ENCODE measurements at places on chromosomes 16 and 17.

- H3K27me3 ChIP-seq = peaks cover 24% of the 10 kb centered on the region
- H3K4me3 ChIP-seq = no peak overlapping the region
- DNase-seq = no peak
- H3K4me1 ChIP-seq = peaks cover 31% of the 10 kb centered on the region
- H3K36me3 ChIP-seq = no peaks in the 10 kb centered on the region
- no peak overlapping the region for H3K27ac ChIP-seq
These were observed 2.0 kb downstream of the DNAI2 start for GRCh38 chr17:74276051-74276476.

DNA sequence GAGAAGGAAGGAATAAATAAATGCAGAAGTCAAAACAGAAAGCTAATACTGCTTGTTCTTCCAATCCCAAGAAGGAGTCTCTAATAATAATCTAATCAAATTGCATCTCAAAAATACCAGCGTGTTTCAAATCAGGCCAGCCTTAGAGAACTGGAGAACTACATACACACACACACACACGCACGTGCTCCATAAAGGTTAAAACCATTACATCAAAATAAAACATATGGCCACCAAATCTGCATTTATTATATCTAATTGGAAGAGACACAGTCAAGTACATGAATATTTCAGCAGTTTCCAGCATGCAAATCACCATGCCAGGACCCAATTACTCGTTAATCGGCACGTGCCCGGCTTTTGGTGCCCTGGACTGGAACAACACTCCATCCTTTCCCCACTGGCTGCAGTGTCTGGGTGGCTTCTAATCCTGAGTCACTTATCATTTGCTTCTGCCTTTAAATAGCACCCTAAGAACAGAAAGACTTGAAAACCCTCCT lies 20.4 kb upstream of the KDM8 start:
- peaks cover 4% of the 10 kb centered on the region for H3K4me1 ChIP-seq
- H3K27me3 ChIP-seq = no peaks in the 10 kb centered on the region
- DNase-seq = no peak

GRCh38 chr17:78895322-78895721 lies 7.7 kb downstream of the CEP295NL start:
- peaks cover 80% of the 10 kb centered on the region for H3K4me1 ChIP-seq
- peak overlapping the region; percentile 26 for H3K27ac ChIP-seq
- H3K27me3 ChIP-seq = no peaks in the 10 kb centered on the region
- no peak overlapping the region for H3K4me3 ChIP-seq
- DNase-seq = no peak

DNA sequence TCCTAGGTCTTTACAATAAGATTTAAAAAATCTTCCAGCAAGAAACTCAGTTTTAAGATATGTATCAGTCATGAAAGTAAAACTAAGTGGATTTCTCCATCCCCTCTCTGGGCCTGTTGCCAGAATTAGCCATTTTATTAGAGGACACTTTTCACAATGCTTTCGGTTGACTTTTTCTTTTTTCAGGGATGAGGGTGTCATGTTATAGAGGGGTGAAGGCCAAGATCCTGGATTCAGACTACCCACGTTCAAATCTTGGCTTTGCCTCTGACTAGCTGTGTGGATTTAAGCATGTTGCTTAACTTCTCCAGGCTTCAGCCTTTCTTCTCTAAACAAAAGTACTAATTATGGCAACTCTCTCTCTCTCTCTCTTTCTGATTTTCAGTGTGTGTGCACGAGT lies 111.7 kb upstream of the COX10 start:
- no peak overlapping the region for H3K27ac ChIP-seq
- DNase-seq = no peak
- no peaks in the 10 kb centered on the region for H3K36me3 ChIP-seq
- no peaks in the 10 kb centered on the region for H3K4me1 ChIP-seq
- no peak overlapping the region for H3K4me3 ChIP-seq
